ENCODE measurements at places on chromosomes 4 and X. TPM values are rescaled to one million over a fixed set of nuclear protein-coding genes. Genes with fewer than 3 reads are reported as not detected.

DNA sequence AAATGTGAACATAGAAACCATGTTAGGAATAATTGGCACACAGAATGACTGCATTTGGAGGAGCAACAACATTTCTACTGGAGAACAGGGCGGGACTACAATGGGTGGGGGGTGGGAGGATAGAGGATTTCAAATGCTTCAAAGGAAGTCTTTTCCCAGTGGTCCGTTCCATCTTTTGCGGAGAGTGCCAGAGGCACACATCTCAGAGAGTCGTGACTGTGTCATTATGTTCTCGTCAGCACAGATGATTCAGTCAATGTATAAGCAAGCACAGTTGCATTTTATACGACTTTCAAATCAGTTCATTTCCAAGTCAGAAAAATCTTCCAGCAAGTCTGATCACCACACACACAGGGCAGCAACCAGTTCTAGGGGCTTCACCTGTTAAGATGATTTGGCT lies 22.7 kb upstream of the GPR50 start:
- H3K27me3 ChIP-seq: no peaks in the 10 kb centered on the region
- H3K4me1 ChIP-seq: no peaks in the 10 kb centered on the region
- no peak overlapping the region for H3K4me3 ChIP-seq
- no peak for DNase-seq
- H3K36me3 ChIP-seq: no peaks in the 10 kb centered on the region

GRCh38 chr4:47525154-47525819 lies 40.2 kb downstream of the ATP10D start:
- no peaks in the 10 kb centered on the region for H3K36me3 ChIP-seq
- no peak overlapping the region for H3K27ac ChIP-seq
- H3K4me1 ChIP-seq: no peaks in the 10 kb centered on the region
- no peak overlapping the region for H3K4me3 ChIP-seq
- H3K27me3 ChIP-seq: no peaks in the 10 kb centered on the region

DNA sequence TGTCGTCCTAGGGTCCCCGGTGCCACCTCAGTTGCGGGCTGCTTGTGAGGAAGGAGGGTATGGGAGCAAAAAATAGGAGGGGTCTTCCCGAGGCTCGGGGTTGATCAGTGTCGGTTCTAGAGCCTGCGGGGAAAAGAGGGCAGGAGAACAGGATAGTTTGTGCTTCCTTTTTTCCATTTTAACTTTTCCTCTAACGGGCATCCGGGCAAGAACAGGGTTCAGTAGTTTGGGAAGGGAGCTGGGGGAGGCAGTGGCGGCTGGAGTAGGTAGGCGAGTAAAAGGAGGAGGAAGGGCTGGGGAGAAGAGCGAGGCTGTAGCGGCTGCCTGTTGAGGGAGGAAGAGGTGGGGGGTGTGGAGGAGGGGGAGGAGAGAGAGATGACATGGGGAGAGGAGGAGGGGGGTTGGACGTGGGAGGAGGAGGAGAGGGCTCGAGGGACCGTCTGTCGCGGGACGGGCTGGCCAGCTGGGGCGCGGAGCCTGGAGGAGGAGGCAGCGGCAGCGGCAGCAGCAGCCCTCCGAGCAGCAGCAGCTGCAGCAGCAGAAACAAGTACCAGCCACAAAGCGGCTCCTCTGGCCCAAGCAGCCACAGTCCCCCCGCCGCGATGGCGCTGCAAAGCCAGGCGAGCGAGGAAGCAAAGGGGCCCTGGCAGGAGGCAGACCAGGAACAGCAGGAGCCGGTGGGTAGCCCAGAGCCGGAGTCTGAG lies at the start of gene SLC16A2:
TSS of gene SLC16A2 (plus strand) at position 458 of the 704 bp plus-strand sequence. CDS start at position 603, 145 bp downstream.
- DNase-seq: no peak
- H3K4me3 ChIP-seq: peak within 1 kb of the TSS; percentile 41
- no peak within 1 kb of the TSS for H3K27ac ChIP-seq

MCF2 gene
- polyA plus RNA-seq: not detected

SMPX gene
- polyA plus RNA-seq: not detected

CSN3 gene
- polyA plus RNA-seq: not detected

IRF2 gene
- polyA plus RNA-seq: 83.5 TPM

Data from naive thymus-derived CD4-positive, alpha-beta T cell (primary cell).